ENCODE measurements at places on chromosomes 11 and 22.

GRCh38 chr11:117303101-117303500 lies 12.0 kb downstream of the BACE1-AS start:
- no peak for DNase-seq

GRCh38 chr11:2482745-2483144 lies 37.9 kb downstream of the KCNQ1 start:
- DNase-seq, result no peak

DNA sequence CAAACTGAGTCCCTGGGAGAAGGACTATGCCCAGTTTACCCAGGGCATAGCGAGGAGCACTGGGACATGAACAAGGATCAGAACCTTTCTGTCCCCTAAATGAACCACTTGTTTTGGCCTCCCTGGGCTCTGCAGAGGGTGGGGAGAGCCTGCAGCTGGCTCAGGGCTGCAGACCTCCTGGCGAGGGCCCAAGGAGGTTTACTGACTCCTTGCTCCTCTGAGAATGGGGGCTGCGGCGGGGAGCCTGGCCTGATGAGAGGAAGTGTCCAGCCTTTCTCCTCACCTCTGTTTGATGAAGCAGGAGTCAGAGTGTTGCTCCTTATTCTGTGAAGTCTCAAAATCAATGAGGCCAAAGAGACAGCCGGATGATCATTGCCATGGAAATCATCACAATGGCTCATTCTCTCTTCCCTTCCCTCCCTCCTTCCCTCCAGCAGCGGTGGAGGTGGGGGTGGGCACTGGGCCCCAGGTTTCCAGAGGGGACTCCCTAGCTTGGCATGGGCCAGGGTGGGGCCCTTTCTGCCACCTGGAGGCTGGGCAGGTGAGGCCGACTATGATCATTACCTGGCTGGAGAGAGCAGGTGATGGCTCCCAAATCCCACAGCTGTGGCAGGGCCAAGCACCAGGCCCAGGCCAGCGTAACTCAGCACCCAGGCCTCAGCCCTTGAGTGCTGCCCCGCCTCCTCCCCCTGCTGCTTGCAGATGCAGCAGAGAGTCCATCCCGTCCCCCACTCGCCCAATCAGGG lies 169.7 kb downstream of the CEP164 start:
- no peak for DNase-seq

GRCh38 chr11:75272821-75273301 lies 32.3 kb downstream of the TPBGL start:
- DNase-seq, result no peak

- no peak for DNase-seq
These were observed 814.2 kb upstream of the TENM4 start for GRCh38 chr11:80255021-80255420.

GRCh38 chr11:63694596-63694995 lies 13.3 kb downstream of the RTN3 start:
- DNase-seq, result no peak

- DNase-seq, result no peak
These were observed 38.4 kb upstream of the TP53I11 start for GRCh38 chr11:44988981-44989635.

- no peak for DNase-seq
These were observed 1113.4 kb downstream of the BRD1 start for GRCh38 chr22:48714231-48714630.

- no peak for DNase-seq
These were observed 1.4 kb upstream of the C22orf39 start for GRCh38 chr22:19448739-19449421.

Data from H54 (cell line).